ENCODE measurements at places on chromosomes 2 and 18.

GRCh38 chr2:232434563-232435374, 21.2 kb upstream of the ALPI start:
- DNase-seq = no peak

GRCh38 chr2:144325086-144325485, 194.8 kb downstream of the ZEB2 start:
- no peak for DNase-seq

- no peak for DNase-seq
Observed at GRCh38 chr2:127087791-127088495, 19.0 kb downstream of the BIN1 start.

DNA sequence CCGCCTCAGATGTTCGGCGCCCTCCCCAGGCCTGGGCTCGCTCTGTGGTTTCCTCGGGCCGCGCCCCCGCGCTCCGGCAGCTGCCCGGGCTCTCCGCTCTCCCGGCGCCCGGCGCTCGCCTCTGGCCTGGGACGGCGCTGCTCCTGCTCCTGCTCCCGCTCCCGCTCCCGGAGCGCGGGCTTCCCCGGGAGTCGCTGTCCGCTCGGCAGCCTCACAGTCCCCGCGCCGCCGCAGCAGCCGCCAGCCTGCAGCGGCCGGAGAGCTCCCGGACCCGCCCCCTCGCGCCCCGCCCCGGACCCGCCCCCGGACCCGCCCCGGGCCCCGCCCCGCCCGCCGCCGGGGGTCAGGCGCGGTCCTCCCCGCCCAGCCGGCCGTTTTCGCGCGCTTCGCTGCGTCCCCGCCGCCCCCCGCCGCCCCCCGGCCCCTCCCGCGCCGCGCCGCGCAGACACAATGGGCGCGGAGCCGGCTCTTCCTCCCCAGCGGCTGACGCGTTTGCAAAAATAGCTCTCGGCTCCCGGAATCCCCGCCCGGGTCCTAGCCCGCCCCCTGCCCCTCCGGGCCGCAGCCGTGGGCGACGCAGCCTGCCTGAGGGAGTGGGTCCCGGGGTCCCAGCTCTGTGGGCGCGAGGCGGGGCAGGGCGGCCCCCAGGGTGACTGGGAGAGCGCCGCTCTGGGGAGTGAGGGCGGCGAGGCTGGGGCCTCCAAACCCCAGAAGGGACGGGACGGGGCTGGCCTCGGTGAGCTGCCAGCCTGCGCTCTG, at the start of gene ARL4C:
ARL4C (minus strand) TSS at position 247 of the 759 bp plus-strand sequence. CDS start 495 bp downstream, outside the sequence.
- DNase-seq = peak; percentile 77

All from neuronal stem cell (in vitro differentiated cells).